ENCODE measurements at places on chromosomes 3 and 15. TPM values are rescaled to one million over a fixed set of nuclear protein-coding genes. Genes with fewer than 3 reads are reported as not detected.

The STXBP5L gene
- total RNA-seq = not detected

The GOLGA6A gene
- total RNA-seq = not detected

The GALNT15 gene
- 728 TPM for total RNA-seq

The RCCD1 gene
- 4.6 TPM for total RNA-seq

The LDHAL6B gene
- total RNA-seq = not detected

The MESP2 gene
- total RNA-seq = 0.34 TPM
